ENCODE measurements at places on chromosomes 3 and 15.
A peak's percentile ranks its signal among the peaks of the same experiment; 100 is the strongest.

GRCh38 chr3:156010829-156011228 is 109.5 kb upstream of the KCNAB1 start:
- no peak for DNase-seq

DNA sequence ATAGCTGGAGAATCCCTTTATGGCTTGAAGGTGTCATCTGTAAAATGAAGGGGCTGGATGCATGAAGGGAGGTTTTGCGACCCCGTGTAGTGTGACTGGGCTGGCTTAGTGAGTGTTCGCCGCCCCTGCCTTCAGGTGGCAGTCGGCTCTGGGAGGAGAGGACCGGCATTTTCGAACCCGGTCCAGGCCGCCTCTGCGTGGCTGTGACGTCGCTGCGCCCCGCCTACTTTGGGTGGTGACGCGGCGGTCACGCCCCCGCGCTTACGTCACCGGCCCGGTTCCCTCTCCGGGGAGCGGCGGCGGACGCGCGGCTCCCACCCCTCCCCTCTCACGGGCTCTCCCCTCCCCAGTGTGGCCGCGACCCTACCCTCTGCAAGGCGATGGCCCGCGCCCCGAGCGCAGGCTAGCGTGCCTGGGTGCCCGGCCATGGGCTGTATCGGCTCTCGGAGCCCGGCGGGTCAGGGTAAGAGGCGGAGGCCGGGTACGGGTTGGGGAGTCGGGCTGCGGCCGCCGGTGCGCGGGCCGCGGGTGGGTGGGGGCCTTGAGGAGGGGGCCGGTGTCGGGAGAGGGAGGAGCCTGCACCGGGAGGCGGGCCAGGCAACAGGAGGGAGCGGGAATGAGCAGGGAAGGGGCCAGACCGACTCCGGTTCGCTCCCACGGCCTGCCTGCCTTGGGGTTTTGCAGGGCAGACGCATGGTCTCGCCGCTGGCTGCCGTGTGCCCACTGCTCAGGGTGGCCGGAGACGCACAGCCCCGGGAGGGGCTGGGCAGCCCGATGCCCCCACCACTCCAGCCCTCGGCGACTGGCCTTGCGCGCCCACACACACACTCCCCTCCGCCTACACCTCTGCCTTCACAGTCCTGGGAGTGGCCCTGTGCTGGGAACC is 1.5 kb upstream of the FAM131A start:
- DNase-seq, result peak; percentile 91

DNA sequence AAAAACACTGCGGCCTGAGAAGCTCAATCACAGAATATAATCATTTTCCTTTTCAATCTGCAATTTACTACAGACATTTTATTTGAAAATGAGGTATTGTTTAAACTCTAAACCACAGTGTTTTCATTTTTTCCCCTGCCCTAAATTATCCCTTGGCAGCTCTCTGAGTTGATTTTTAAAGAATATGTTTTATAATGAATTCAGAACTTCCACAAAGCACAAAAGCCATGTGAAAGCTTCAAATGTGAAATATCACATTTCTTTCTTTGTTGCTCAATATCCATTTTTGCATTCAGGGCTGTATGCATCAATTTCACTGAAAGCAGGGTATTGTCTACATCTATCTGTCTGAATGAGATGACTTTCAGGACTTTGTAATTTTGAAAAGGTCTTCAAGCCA is 813.6 kb upstream of the ALCAM start:
- DNase-seq, result no peak

- no peak for DNase-seq
Measured at GRCh38 chr3:24683633-24684384, 189.2 kb upstream of the THRB start.

DNA sequence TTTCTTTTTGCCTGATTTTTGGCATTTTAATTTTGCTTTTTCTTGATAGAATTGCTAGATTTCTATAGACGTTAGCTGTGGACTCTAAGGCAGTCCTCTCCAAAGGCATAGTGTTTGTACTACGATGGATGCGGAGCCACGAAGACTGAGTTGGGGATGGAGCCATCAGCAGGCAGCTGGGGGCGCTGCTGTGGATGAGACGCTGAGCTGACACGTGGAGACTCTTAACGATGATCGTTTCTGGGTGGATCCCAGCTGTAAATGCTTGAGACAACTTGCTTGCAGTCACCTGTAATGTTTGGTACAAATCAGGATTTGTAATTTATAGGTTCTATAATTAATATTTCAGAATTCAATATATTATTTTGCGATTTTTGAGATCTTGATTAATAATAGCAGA is 13.3 kb upstream of the PPP1R2 start:
- no peak for DNase-seq

DNA sequence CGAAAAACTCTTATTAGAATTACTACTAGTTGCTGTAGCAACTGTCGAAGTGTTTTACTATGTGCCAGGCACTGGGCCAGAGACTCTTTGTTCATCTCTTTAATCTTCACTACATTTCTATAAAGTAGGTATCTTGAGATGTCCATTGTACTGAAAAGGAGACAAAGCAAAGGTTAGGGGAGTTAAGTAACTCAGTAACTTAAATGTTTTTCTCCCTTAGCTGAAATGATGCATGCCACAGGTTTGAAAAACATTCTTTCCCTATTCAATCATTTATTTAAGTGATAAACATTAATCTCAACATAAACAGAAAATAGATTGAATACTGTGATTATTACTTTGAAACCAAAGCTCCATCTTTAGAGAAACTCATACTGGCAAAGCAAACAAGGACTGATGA is 776.2 kb downstream of the FHIT start:
- no peak for DNase-seq

DNA sequence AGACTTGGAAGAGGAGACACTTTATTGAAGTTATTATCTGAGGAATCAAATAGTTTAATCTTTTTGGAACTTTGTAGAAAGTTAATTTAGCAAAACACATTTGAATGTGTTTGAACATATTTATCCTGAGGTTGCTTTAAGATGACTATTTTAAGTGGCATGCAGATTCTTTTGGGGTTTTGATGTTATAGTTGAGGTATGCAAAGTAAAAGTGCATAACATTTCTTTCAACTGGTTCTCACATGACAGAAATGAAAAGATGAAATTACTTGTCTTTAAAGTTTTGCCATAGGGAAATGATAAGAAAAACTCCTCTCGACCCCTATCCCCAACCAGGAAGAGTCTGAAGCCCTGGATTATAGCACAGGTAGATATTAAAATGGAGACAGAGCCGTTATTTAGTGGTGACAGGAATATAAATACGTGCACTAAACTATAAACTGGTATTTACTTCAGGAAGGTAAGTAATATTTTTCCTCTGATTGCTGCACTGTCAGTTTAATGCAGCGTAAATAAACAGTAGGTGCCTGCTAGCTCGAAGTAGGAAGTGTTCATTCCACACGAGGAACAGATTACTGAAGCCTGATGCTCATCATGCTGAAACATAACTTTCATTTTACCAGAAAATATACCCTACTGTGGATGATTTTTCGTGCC is 15.1 kb upstream of the SATB1 start:
- no peak for DNase-seq

- no peak for DNase-seq
Measured at GRCh38 chr3:50264383-50264963, 4.5 kb upstream of the SEMA3B start.

DNA sequence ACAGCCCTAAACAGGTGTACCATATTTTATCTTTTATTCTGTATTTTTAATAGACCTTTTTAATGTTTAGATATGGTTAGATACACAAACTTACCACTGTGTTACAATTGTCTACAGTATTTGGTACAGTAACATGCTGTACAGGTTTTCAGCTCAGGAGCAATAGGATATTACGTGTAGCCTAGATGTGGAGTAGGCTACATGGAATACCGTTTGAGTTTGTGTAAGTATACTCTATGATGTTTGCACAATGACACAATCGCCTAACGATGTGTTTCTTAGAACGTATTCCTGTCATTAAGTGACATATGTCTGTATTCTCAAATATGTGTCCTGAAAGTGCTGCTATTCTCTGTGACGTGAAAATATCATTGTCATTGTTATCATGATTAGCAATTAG is 62.6 kb downstream of the MFSD1 start:
- DNase-seq, result no peak

GRCh38 chr3:152742368-152743347 is 92.3 kb upstream of the P2RY1 start:
- no peak for DNase-seq

GRCh38 chr3:27642796-27643195 is 79.3 kb downstream of the EOMES start:
- no peak for DNase-seq

DNA sequence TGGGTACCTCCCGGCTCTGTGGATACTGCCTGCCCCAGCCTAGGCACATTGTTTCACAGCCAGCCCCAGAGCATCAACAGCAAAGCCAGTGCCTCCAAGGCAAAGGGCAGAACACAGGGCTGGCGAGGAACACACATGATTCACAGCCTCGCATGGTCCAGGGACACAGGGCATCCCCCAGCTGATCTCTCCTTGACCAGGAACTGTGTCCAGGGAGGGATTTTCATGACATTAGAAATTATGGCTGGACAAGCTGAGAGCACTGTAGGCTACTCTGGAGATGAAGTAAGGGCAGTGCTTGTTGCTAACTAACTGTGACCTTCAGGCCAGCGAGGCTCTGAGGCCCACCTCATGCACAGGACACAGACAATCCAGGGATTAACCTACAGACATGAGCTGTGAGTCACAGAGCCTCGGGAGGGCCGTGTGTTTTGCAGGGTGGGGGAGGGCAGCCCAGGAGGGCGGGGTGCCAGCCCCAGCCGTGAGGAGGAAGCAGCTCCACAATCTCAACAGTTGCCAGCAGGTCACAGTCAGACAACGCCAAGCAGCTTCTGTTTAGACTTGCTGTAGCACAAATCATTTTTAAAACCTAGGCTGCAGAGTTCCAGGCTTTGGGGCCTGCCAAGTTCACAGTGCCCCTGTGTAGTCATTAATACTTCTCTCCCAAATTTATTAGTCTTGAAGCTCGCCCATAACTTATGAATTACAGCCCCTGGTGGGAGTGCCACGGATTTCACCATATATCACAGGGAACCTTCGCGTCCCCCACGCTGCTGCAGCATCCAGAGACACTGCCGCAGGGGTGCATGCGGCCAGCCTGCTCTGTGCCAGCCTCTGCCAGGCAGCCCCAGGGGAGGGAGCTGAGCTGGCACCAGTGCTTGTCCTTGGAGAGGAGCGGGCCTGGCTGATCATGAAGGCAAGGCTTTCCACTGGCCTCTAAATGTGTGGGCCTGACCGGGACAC is 114.7 kb downstream of the ETFA start:
- no peak for DNase-seq

DNA sequence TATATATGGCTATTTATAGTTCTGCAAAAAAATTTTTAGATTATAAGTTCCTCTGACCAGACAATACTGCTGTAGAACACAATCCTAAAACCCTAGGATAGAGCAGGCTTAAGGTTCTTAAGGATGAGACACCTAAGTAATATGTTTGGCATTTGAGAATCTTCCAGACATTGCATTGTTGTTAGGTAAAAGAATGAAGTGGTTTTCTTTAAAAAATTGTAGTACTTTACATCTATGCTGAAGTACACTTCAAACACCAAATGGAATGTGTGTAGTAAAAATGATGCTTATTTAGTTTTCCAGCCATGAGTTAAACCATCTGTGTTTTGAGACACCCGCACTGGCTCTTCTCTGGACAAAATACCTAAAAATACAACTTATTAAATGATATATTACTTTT is 857.7 kb downstream of the OTOL1 start:
- DNase-seq, result no peak

- no peak for DNase-seq
Measured at GRCh38 chr15:43948691-43949325, 122.0 kb downstream of the WDR76 start.

GRCh38 chr3:188458756-188459155 is 304.8 kb downstream of the LPP start:
- DNase-seq, result no peak

DNA sequence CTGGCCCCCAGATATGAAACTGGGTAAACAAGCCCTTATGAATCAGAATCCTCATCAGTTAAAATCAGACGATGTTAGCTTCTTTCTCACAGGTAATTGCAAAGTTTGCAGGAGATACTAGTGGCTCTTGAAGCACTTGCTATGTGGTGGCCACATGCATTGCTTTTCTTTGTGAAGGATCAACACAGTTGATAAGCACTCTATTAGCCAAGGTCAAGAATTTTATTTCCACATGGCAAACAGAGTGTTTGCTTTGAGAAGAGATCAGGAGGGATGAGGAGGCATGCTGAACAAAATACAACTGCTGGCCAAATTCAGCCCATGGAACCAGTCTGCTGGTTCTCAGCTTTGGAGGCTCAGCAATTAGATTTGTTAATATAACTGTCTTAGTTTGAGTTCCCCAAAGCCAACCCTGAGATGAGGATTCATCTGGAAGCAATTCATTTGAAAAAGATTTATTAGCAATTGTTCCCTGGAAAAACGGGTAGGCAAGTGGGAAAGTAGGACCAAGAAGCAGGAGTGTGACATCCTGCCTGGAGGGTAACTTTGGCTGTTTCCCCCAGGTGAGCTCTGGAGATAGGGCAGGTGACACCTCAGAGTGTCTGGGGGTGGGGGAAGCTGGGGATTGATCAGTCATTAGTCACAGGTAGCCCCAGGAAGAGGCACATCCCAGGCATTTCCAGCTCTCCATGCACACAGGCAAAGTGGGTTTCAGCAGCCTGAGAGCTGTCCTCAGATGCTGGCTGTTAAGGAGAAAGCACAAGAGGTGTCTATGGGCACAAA is 180.3 kb downstream of the ABHD5 start:
- no peak for DNase-seq

DNA sequence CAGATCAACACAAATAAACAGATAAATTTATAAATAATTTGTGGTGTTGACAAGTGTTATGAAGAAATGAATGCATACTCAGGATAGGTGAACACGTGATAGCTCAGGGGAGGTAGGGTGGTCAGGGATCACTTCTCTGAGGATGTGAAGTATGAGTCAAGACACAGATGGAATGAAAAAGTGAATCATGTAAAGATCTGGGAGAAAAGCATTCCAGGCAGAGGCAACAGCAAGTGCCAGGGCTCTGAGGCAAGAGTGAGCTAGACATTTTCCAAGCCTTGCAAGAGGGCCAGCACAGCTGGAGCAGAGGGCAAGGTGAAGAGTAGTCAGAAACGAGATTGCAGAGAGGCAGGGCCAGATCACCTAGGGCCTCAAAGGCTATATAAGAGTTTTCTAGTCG is 177.8 kb downstream of the WNT5A start:
- DNase-seq, result no peak

GRCh38 chr3:150146991-150147761 is 176.5 kb upstream of the PFN2 start:
- DNase-seq, result no peak

- DNase-seq, result peak; percentile 44
Measured at GRCh38 chr3:129015388-129016105, 14.4 kb downstream of the EFCC1 start.

DNA sequence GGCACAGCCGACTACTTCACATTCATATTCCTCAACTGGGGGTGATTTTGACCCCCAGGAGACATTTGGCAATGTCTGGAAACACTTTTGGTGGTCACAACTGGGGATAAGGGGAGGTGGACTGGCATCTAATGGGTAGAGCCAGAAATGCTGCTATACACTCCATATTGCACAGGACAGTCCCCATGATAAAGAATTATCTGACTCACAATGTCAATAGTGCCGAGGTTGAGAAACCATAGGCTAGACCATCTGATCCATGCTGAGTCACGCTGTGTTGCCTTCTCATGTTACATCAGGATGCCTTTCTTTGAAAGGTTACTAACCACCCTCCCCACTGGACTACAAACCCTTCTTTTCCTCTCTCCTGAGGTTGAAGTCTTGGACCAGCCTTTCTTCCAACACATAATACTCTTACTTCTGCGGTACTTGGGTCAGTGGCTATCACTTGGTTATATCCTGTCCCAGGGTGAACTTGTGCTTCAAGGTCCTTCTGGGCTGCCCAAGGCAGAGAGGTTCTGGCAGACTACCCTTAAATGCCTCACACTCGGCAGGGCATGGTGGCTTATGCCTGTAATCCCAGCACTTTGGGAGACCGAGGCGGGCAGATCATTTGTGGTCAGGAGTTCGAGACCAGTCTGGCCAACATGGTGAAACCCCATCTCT is 68.8 kb downstream of the CTNNB1 start:
- DNase-seq, result no peak
